ENCODE measurements at places on chromosomes 5 and 9.

DNA sequence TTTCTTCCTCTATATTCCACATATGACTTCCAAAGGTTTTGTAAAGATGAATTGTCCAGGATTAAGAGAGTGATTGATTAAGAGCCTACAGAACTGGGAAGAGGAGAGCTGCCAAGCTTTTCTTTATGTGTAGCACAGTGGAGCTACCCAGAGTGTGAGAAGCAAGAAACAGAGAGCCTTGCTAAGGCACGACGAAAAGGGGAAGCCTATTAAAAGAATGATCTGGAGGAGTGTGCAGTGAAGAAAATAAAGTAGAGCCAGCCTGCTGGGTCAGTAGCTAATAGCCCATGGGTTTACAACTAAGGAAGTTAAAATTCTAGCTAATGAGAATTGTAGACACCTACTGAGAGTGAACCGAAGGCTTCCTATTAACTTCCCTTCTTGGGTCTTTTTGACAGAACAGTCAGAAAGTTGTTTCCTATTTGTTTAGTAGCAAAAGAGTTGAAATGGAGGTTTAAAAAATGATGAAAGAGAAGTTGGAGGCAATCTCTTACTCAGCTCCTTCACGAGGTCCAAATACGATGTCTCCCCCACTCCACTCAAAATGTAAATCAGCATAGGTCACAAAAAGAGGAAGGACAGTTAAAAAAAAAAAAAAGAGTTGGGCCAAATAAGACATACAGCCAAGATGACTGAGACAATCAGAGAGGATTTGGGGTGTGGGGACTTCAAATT is 957 bp upstream of the PRR16 start:
- no peak for DNase-seq

DNA sequence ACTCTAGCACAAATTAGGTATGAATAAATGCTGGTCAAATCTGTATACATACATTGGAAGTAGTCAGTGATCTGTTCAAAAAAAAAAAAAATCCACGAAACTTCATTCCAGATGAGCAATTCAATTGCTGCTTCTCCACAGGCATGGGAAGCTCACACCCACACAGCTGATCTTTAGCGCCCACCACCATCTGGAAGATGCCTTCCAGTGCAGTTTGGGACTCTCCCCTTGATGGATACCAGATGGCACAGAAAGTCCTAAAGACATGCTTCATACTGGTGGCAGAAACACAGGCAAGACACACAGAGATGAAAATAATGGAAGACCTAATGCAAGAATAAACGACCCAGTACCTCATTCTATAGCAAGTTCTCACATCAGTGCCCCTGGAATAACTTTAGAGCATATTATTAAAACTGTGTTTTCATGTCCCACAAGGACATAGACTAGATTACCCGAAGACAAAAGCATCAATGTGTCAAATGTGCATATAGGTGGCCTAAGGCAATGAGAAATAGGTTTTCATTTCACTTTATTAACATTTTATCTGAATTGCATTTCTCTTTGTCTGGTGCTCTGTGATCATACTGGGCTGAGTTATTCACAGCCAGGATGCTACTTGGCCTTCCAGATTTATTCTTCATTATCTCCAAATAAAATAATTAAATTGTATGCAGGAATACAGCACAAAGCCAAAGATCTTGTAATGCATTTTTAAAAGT is 135.4 kb upstream of the TAS2R1 start:
- no peak for DNase-seq

GRCh38 chr9:136942112-136942880 is 2.2 kb downstream of the FBXW5 start:
- no peak for DNase-seq

DNA sequence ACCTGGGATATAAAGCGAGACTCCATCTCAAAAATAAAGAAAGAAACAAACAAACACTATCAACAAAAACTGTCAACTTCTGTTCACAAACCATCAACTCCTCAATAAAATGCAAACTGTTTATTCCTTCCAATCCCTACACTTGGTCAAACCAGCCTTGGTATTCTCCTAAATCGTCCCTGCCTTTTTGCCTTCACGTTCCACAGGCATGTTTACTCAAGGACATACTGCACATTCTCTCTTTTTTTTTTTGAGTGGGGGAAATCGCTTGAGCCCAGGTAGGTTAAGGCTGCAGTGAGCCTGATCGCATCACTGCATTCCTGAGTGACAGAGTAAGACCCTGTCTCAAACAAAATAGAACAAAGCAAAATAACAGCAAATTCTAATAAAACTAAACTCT is 13.0 kb downstream of the UBAP2 start:
- peak; percentile 29 for DNase-seq

GRCh38 chr5:131991593-131992324 is 19.7 kb downstream of the ACSL6 start:
- DNase-seq: no peak

DNA sequence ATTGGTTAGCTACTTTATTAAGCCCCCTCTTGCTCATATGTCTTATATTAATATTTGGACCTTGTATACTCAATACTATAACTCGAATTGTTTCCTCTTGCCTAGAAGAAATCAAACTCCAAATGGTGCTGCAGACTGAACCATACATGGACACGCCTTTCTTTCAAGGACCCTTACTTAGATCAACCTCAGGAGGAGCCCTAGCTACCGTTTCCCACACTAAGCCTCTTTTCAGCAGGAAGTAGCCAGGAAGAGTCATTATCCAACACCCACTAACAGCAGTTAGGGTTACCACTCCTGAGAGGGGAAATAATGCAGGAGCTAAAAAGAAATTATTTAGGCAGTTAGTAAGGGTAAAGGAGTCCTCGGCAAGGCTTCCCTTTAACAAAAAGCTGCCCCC is 243.8 kb upstream of the PUM3 start:
- DNase-seq: no peak

GRCh38 chr5:115333164-115333563 is 36.7 kb upstream of the CCDC112 start:
- DNase-seq: peak; percentile 10

GRCh38 chr5:139049780-139050179 is 148.4 kb downstream of the SIL1 start:
- DNase-seq: no peak

DNA sequence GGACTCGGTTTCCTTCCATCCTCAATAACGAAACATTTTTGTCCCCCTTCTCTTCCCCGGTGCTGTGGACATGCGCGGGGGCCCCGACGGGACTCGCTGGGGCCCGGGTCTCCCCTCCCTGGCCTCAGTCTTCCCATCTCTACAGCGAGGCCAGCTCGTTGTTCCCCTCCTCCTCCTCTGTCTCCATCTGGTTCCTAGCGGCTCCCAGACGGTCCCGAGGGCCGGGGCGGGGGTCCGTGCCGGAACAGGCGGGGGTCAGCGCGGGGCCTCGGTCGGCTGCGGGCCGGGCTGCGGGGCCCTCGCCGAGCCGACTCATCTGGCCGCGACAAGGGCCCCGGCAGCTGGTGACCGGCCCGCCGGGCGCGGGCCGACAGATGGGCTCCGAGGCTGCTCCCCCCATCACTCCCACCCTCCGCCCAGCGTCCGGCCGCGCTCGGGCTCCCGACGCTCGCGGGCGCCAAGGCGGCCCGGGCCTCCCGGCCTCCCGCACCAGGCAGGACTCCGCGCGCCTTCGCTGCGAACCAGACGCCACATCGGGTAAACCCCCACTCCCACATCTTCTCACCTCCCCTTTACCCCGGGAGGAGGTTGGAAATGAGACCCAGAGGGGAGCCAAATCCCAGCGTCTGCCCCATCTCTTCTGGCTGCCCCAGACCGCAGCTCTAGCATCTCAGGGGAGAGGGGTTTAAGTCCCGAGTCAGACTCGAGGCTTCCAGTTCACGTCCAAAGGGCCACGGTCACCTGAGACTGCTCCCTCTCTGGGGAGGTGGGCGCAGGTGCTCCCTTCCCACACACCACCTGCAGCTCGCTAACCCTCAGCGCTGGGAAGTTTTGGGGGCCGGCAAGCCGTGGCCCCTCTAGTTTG is 8.1 kb downstream of the BARHL1 start:
- no peak for DNase-seq

DNA sequence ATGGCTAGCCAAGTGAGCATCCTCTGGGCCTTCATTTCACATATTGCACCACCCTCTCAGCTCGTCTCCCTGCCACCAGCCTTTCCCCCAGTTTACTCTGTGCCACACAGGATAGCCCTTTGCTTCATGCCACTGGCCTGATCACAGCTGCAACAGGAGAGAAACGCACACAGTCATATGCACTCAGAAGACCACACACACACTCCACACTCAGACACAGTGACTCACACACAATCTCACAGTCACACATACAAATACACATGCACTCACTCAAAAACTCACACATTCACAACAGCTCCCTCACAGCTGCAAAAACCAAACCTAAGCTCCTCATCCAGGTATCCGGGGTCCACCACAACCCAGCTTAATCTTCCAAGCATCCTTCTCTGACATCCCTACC is 38.7 kb downstream of the TTC39B start:
- no peak for DNase-seq

Data from ELF-1 (cell line).